ENCODE measurements at places on chromosomes 16 and 17.

GRCh38 chr17:76038050-76038449, 10.9 kb upstream of the EVPL start:
- DNase-seq, result no peak

GRCh38 chr17:81445642-81446503, 50.6 kb downstream of the BAHCC1 start:
- no peak for DNase-seq

- DNase-seq, result no peak
Observed at GRCh38 chr17:52157603-52158449, 688 bp downstream of the CA10 start.

GRCh38 chr16:14121142-14121541, 50.0 kb downstream of the MRTFB start:
- peak; percentile 3 for DNase-seq

Measured in NB4 (cell line).